ENCODE measurements at places on chromosomes 11 and 22.

GRCh38 chr11:87036756-87037449, 831 bp upstream of the TMEM135 start:
- peak; percentile 32 for DNase-seq

DNA sequence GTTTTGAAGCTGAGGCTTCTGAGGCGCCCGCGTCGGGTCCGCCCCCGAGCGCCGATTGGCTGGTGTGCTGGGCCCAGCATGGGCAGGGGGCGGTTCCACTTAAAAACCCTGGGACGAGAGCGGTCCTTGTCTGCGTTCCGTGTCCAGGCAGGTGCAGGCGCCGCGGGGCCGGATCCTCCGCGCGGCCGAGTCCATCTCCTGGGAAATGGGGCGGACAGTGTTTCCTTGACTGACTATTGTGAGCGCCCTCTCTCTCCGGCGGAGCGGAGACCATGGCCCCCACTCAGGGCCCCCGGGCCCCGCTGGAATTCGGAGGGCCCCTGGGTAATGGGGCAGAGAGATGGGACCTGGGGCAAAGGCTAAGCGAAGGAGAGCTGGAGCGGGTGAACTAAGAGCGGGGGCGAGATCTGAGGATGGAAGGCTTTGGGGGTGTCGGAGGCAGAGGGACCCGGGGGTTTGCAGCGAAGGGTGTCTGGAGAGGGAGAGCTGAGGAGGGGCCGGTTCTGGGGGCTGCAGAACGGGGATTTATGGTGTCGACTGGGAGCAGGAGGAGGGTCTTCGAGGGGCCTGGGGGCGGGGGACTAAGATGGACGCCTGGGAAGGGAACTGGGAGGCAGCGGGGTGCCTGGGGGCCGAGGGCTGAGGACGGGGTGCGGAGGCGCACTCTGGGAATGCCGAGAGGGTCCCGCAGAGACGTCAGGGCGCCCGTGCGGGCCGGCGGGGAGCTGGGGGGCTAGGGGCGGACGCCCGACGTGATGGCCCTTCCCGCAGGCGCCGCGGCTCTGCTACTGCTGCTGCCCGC, at the start of gene TM7SF2:
TM7SF2 (plus strand) TSS at position 129 of the 802 bp plus-strand sequence; CDS start at position 273, 144 bp downstream.
- peak; percentile 96 for DNase-seq

DNA sequence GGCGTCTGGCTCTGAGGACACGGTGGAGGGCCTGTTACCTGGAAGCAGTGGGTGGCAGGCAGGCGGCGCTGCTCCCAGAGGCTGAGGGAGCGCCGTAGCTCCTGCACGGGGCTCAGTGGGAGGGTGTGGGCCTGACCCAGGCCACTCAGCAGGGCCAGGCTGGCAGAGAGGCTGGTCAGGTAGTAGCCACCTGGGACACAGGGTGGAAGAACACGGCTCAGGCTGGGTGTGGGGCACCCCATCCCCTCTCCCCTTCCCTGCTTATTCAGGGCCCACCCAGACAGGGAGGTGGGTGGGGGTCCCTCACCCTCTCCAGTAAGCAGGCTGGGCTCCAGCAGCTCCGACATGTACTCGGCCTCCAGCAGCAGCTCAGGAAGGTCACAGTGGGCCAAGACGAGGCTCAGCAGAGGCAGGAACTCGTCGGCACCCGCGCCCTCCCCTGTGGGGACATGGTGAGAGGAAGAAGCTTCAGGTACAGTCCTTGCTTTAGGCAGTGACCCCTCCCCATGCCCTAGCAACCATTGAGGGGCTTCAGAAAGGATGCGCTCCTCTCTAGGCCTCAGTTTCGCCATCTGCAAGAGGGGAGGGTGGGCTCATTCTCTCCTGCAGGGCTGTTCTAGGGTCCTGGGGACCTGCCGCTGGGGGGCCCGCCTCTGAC, 2.9 kb downstream of the RIN1 start:
- DNase-seq = no peak

GRCh38 chr22:38239101-38239761, 33.6 kb downstream of the TMEM184B start:
- no peak for DNase-seq

DNA sequence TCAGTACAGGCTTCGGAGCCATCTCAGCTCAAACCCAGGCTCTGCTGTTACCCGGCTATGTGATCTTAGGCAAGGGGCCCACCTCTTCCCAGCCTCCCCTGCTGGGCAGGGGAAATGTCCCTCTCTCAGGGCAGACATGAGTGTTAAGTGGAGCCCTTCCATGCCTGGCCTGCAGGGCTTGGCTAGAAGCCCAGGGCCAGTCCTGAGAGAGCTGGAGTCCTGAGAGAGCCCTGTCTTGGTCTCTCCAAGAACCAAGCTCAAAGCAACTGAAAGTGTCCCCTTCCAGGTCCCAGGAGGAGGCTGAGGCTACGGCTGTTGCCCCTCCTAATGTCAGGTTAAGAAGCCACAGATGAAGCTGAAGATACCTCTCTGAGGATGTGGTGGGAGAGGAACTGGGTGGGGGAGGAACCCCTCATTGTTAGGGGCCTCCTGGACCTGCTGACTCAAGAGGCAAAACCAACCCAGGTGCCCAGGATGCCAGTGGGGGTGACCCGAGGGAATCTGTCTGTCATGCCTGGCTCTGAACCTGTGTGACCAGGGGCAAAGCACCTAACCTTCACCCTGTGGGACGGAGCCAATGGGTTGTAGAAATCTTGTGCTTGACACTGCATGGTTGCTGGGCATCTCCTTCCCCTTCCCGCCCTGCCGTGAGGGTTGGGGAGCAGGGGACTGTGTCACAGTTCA, 4.2 kb downstream of the ZP1 start:
- DNase-seq = no peak
